Suprapubic skin (tissue), 4 donors: ENCODE measurements at places on chromosomes 3 and 15.

DNA sequence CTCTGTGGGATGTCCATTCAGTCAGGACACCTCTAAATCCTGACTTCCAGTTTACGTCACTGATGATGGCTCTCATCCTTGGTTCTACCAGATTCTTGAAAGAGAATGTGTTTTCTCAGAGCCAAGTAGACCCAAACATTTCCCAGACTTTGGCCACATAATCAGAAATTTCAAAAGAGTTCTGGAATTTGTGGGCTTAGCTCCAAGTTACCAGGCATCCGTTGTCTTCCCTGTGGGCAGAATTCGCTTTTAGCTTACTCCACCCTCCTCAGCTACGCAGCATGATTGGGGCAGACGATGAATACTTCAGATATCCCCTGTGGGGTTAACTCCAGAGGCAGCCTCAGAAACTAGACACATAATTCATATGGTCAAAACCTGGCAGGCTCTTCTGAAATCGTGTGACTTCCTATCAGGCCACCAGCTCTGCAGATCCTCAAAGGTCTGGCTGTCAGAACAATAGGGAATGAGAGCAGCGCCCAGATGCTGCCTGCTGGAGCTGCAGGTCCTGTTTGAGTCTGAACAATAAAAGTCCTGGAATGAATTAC is 30.6 kb downstream of the CRTC3 start:
- peak; percentile 81 for DNase-seq

- no peak for DNase-seq
These were observed 226.1 kb downstream of the TLE3 start for GRCh38 chr15:69871511-69872134.

DNA sequence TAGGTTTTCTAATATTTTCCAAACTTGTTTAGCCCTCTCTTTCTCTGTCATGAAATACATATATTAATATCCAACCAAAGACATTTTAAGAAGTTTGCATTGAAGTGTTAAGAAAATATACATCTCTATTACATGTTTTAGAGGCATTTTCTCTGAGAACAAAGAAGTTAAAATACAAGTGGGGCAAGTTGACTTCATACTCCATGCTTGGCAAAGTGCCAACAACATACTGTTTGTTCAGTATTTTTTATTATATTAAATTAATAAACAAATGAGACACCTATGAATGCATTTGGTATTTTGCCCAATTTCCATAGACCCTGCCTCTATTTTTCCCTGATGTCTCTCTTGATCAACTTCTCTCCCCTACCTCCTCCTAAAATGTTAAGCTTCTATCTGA is 232.8 kb upstream of the MRPL3 start:
- no peak for DNase-seq

GRCh38 chr3:158169091-158169491 is 59.2 kb downstream of the RSRC1 start:
- no peak for DNase-seq

- no peak for DNase-seq
These were observed 8.9 kb upstream of the SNX4 start for GRCh38 chr3:125528920-125529319.

GRCh38 chr15:85356276-85356675 is 24.1 kb upstream of the AKAP13 start:
- DNase-seq = no peak

DNA sequence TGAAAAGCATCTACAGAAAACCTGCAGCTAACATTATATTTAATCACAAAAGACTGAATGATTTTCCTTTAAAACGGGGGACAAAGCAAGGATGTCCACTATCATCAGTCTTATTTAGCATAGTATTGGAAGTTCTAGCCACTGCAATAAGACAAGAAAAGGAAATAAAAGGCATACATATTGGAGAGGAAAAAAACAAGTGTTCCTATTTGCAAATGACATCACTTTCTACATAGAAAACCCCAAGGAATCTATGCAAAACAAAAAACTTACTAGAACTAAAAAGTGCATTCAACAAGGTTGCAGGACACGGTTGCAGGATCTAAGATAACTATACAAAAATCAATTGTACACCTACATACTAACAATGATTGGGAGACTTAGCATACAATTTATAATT is 101.6 kb upstream of the MEF2A start:
- DNase-seq = no peak
